Activated CD4-positive, alpha-beta T cell treated with anti-CD3 and anti-CD28 coated beads, Interleukin-2, amount 10 ng/mL, durations not matched to agents 24 days and 14 days (primary cell): ENCODE measurements at places on chromosomes 11 and 22. TPM values are rescaled to one million over a fixed set of nuclear protein-coding genes. Genes with fewer than 3 reads are reported as not detected.

ANO3 gene
- total RNA-seq = not detected in 2 replicates

RPL3 gene
- total RNA-seq = 2,129 and 2,132 TPM in 2 replicates

MIAT gene
- total RNA-seq = 38.4 and 42.3 TPM in 2 replicates

DNA sequence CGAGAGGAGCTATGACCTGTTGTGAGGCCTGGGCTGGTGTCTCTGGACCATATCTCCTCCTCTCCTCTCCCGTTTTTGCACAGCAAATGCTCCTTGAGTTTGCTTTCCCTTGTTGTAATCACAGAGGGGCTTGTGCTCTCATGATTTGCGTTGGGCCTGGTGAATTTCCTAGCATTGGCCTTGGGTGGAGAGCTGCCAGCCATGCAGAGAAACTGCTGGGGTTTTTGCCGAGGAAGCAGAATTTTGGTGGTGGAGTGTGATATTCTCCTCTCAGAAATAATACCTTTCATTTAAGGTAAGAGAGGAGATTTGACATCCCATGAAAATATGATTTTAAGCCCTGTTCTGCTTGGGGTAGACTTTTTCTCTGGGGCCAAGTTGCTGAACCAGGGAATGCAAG, 175.7 kb upstream of the CADM1 start:
- no peak for DNase-seq
- no peaks in the 10 kb centered on the region for H3K4me1 ChIP-seq
- H3K27me3 ChIP-seq = no peaks in the 10 kb centered on the region
- H3K36me3 ChIP-seq = no peaks in the 10 kb centered on the region
- no peak overlapping the region for H3K4me3 ChIP-seq
- H3K27ac ChIP-seq = no peak overlapping the region
